ENCODE measurements at places on chromosomes 7 and 10.

DNA sequence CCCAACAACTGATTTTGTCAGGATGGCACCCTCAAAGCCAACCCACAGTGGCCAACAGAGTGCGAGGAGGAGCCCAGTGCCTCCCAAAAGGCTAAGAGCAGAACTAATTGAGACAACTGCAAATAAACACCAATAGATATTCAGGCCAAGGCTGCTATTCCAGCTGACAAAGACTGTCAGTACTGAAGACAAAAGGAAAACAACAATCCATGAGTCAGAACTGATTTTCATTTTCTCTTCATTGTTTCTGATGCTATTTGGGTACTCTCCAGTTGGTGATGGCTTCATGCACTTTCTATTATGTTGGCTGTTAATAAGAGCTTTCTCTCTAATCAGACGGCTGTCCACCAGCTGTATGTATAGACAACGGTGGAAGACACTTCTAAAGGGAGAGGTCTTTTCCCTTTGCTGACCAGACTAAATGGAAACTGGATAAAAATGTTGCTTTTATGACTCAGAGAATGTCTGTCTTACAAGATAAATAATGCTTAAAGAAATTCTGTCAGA lies 515.9 kb downstream of the PARD3 start:
- DNase-seq: no peak

DNA sequence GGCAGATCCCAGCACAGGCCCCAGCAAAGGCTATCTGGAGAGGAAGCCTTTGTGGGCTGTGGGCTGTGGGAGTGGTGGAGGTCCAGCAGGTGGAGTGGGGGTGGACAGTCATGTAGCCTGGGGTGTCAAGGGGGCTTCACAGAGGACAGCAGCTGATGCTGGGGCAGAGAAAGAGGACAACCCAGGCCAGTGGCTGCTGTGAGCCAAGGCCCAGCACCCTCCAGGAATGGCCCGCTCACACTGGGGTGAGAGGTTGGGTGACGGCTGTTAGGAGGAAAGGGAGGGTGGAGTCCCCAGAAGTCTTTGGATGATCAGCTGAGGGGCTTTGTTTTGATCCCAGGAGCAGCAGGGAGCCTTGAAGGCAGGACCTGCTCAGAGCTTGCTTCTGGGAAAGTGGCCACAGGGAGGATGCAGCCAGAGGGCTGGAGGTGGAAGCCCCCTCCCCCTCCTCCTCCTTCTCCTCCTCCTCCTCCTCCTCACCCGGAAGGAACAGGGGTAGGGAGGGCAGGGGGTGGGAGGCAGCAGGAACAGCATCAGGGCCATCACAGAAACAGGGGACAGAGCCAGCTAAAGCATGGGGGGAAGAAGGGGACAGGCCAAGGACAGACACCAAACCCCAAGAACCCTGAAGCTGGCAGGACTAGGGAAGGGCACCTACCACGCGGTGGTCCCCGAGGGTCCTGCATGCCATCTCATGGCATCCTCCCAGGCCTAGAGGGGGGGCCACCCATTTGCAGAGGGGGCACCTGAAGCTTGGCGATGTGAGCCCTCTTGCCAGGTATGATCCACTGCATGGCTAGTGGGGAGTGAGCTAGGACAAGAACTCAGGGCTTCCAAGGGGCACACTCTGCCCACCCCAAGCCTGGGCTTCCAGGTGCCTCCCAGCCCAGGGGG lies 144.9 kb downstream of the GRID1 start:
- DNase-seq: no peak

GRCh38 chr10:12181065-12181775 lies 14.5 kb downstream of the NUDT5 start:
- peak; percentile 58 for DNase-seq

DNA sequence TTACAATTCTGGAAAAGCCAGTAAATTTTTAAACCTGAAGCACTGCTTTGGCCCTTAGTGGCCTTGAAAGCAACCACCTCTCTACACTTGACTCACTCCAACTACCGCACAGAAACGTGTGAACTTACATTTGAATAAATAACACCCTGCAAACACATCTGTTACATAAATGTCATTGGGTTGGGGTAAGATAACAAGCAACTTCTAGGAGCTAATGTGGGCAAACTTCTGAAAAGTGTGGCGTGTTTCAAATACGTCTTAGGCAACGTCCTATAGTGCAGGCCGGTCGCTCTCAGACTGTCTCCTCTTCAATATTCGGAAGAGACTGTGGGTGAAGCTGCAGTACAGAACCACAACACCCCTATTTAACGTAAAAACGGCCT lies 474 bp downstream of the ORC5 start:
- DNase-seq: no peak

DNA sequence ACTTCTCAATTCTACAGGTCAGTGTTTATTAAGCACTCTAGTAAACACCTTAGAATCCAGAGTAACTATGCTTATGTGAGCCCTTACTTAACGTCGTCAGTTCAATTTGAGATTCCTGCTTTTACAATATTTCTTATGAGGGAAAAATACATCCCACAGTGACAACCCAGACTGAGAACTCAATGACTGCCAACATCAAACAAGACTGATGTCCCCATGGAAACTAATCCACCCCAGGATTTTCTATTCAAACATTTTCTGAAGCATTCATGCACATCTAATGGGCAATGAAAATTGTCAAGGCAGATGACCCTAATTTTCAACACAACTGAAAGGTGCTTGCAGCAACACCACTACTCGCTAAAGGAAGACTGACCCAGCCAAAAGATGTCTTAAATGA lies 67.0 kb downstream of the ATE1 start:
- no peak for DNase-seq

- no peak for DNase-seq
Measured at GRCh38 chr10:89652806-89653370, 7.8 kb upstream of the PANK1 start.
